ENCODE measurements at places on chromosomes 11 and 22.
A peak's percentile ranks its signal among the peaks of the same experiment; 100 is the strongest.

GRCh38 chr22:37146051-37146385 is 3.7 kb downstream of the IL2RB start:
- no peak for DNase-seq

DNA sequence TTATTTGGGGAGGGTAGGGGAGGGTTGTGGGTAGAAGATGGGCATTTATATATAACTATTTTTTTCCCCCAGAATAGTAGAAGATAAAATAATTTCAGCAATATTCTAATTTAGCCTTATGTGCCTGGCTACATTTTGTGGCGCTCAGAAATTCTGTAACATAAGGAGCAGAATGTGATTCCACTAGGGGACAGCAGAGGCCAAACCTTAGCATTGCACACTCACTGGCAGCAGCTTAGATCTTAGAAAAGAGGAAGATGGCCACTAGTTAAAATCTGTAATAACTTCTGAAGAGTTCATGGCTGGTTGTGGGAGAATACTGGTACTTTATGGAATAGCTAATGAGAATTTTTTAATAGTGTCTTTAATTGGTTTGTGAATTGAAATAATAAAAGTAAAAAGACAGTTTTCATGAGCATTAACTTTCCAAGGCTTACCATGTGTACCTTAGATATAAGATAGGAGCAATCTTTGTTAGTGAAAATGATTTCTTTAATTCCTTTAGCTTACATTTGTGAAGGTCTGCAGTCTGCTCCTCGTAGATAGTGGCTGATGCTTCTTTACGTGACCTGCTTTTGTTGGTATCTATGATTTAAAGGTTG is 33.1 kb downstream of the DDX10 start:
- peak; percentile 83 for DNase-seq

DNA sequence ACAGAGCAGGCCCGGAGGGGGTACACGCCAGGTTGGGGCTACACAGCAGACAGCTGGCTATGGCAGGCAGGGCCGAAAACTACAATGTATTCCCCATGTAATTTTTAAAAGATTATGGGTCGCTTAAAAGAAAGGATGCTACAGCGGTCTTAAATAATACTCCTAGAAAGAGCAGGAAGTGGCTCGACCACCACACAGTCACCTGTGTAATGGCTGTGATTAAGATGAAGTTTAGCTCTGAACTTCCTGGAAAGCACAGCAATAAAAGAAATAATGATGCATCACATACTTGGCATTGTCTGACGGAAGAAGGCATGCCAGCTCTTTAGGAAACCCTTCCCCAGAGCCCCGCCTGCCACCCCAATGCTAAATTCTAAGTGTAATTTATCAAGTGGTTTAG is 32.6 kb downstream of the WNT11 start:
- DNase-seq = no peak

DNA sequence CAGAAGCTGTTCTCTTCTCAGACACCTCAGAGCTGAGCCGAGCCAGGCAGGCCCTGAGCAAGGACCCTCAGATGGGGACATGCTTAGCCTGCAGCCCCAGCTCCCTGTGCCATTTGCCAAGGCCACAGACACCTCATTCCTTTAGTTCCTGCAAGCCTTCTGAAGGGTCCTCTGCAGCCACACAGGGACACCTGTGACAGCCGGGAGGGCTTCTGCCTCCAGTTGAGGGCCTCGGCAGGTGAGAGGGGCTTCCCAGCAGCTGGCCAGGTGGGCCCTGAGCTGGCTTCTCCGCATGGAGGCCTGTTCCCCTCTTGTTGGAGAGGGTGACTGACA is 18.2 kb downstream of the INCENP start:
- DNase-seq = no peak

DNA sequence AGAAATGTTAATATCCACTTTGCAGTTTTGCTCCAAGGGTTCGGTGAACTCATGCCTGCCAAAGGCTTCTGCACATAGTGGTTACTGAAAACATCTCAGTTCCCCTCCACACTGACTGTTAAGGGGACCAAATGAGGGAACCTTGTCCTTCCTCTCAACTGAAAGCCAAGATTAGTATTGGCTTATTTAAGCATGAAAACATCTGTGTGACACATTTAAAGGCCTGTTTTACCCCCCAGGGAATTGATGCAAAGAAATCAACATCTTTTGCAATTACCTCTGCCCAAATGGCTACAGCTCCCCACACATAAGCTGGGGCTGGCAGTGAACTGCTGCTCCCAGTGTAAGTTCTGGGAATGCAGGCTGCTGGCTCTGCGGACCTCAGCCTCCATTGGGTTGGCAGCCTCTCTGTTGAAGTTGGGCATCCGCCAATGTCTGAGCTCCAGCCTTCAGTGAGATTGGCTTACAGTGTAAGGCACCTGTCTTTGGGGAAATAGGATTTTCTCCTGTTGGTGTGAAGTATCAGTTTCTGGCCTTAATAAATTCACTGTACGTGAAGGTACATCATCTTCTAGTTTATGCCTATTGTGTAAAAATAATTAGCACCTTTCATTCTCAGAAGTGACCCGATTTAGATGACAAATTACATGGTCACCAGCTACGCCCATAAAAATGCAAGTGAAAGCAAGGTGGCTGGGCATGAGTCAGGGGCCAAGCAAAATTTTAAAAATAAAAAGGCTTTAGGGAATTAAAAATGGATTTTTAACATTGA is 213.4 kb upstream of the SYN3 start:
- DNase-seq = no peak

DNA sequence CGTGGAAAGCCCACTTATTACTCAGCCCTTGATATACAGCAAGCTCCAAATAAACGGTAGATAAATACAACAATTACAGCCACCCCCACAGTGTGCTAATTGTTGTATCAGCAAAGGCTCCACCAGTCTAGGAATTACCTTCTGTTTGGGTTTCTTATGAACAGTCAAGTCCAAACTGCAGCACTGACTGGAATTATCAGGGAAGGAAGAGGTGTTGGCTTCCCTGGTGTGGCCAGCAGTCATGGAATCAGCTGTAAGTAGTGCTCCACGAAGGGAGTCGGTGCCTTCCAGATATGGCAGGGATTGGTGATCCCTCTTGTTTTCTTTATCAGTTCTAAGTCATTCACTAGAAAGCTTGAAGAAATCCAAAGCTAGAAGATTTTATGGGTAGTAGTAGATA is 209.1 kb downstream of the SNX19 start:
- DNase-seq = no peak

GRCh38 chr22:31477329-31477728 is 12.3 kb downstream of the EIF4ENIF1 start:
- DNase-seq = no peak

DNA sequence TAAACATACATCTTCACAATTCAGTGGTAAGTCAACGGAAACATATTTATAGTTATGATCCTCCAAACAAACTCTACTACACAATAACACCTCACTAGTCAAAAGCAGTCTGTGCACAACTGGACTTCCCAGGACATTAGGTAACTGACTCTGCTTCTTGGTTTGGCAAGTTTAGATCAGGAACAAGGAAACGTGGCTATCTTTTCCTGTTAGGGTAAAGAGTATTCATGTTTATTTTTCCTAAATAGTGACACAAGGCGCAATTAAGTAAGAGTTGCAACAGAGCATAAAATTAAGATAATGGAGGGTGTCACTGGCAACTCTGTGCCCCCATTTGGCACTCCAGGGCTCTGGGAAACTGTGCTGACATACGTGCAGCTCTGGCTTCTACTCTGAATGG is 70.2 kb upstream of the TP53AIP1 start:
- DNase-seq = no peak

- no peak for DNase-seq
These were observed 476.8 kb downstream of the METTL15 start for GRCh38 chr11:28584992-28585391.

- DNase-seq = peak; percentile 18
These were observed 29.2 kb downstream of the GRAMD4 start for GRCh38 chr22:46649141-46650077.

DNA sequence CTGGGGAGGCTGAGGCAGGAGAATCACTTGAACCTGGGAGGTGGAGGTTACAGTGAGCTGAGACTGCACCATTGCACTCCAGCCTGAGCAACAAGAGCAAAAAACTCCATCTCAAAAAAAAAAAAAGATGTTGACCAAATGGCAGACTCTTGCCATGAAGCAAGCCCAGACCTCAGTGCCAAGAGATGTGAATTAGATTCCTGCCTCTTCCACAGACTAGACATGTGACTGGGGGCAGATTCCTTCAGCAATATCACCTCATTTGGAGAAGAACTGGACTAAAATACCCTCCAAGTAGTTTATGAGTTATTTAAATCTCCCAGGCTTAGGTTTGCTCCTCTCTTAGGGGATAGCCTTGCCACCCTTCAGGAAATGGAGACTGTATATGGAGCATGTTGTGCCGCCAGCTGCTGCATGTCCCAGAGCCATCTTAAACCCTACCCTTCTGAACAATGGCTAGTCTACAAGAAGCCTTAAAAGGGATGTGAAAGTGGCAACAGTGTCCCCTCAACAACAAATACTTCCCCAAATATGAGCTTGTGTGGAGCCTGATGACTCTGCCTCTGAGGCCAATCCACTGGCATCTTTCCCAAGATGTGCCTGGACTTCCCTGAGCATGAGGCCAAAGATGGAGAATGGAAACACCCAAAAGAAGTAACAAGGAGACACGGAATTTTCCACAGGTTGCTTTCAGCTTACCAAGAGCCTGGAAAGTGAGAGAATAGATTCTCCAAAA is 763 bp upstream of the MS4A7 start:
- DNase-seq = peak; percentile 96

GRCh38 chr11:68956142-68956541 is 24.6 kb downstream of the MRGPRD start:
- DNase-seq = no peak

- no peak for DNase-seq
These were observed 24.6 kb downstream of the OR10A6 start for GRCh38 chr11:7906481-7906880.

DNA sequence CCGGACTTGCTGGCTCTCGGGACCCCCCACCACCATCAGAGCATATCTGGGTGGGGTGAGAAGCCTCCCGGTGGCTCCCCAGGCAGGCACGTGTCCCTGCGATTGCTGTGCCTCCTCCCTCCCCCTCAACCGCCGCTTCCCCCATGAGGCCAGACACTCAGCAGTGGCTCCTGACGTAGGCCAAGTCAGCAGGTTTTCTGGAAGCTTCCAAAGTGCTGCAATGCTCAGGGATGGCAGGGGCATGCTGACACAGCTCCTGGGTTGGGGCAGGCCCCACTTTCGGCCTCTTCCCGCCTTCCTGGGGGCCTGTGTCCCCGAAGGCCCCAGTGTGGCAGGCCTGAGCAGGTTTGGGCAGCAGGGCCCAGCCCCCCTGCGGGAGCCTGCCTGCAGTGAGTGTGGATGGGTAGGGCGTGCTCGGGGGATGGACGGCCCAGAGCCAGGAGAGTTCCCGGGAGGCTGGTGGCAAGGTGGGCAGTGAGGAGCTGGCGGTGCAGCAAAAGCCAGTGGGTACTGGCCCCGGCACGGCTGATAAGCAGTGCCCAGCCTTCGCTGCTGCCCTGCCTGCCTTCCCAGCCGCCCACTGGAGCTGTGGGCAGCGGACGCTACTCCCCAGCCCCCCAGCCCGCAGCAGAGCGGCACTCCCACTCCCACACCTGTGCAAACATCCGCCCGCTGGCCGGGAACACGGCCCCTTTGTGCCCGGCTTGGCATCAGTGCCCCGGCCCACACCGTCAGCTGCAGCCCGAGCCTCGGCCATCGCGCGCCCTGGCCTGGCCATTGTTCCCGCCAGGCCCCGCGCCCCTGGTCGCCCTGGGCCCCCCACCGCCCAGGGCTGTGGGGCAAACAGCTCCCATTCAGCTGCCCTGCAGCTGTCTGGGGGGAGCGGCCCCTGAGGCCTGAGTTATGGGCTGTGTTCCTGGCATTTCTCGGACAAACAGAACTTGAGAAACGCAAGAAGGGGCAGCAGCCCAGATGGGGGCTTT is 125.0 kb downstream of the KCNQ1OT1 start:
- DNase-seq = no peak

DNA sequence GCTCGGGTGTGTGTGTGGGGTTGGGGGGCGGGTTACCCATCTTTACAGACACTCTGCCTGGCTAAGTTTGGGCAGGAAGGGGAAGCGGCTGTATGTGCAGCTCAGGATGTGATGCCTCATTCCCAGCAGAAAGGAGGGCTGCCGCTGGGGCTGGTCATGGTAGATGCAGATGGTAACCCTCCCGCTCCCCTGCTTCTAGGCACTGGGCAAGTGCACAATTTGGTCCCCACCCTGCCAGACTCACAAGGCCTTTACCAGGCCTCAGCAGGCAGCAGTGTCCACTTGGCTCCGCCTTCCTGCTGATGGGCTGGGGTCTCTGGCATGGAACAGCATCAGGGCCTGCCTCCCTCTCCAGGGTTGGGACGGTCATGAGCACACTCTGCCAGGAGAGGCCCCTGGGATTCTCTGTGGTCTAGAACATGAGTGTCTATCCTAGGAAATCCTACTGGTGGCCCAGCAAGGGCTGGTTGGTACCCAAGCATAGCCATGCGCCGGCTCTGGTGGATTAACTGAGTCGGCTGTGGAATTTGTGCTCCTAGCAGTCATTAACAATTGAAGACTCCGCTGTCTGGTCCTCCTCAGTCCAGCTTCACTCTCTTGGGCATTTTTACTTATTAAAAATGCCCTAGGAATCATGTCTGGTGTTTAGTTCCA is 4.2 kb downstream of the LMO1 start:
- DNase-seq = peak; percentile 32

- DNase-seq = no peak
These were observed 2.3 kb downstream of the SCUBE2 start for GRCh38 chr11:9089061-9089460.

DNA sequence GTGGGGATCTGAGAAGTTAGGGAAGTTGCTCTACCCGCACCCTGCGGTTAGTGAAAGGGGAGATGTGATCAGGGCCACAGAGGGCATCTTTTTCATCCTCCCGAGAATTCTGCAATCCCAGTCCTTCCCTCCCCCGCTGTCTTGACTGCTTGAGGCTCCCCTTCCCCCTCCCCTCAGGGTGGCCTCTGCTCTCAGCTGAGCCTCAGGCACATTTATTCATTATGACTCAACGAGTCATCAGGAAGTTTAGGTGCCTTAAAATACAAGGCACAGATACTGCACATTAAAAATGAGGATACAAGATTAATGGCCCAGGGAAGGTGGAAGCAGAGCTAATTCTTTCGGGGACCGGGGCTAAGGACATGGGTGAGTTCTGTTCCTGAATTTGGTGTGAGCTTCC is 104.0 kb downstream of the CACNA1I start:
- DNase-seq = no peak

GRCh38 chr22:22810018-22810427 is 77.6 kb upstream of the IGLL5 start:
- DNase-seq = peak; percentile 60

GRCh38 chr11:65053827-65054508 is 4.4 kb downstream of the NAALADL1 start:
- no peak for DNase-seq

GRCh38 chr11:120294096-120294495 is 31.0 kb upstream of the TLCD5 start:
- no peak for DNase-seq

DNA sequence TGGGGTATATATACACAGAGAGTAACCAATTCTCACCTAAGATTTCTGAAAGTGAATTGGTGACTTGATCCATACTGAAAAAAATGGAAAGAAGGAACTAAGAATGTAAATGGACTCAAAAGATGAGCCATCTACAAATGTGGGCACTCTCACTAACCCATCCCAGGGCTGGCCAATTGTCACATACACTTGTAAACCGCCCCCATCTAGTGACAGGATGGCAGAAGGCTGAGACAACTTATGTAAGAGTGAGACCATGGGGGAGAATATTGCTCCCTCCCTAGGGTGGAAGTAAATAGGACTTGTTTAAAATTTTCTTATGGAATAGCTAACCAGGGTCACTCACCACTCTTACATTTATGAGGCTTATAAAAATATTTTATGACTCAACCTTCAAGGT is 377.1 kb upstream of the ISX start:
- DNase-seq = no peak
